ENCODE measurements at places on chromosomes 1 and 21.

GRCh38 chr1:1136547-1137230 is 20.8 kb upstream of the C1orf159 start:
- DNase-seq = peak; percentile 22

DNA sequence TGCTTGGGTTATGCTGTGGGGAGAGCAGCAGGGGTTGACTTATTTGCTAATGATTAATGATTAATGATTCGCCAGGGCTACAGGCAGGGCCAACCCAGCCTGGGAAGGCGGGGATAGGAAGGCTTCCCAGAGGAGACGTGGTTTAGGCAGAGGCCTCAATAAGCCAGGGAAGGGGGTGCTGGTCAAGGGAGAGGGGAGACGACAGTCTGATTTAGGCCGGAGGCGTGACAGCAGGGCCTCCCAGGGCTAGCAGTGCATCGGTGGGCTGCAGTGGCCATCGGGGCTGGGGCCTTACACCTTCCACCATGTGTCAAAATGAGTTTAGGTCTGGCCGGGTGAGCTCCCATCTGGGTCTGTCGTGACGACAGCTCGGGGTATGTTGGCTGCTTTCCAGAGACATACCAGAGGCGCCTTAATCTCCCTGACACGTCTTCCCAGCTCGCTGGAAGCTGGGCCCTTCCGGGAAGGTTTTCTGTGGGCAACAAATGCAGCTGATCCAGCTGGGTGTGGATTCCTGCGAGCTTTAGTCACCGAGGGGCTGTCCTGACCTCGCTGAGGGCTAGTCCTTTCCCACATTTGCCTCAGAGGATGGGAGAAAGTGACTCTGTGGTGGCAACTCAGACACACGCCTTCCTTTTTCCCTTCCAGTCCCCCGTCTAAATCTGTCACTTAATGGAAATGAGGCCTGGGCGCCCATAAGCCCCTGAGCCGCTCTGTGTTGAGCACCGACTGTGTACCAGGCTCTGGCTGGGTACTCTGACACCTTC is 3.7 kb upstream of the SLC1A7 start:
- no peak for DNase-seq

DNA sequence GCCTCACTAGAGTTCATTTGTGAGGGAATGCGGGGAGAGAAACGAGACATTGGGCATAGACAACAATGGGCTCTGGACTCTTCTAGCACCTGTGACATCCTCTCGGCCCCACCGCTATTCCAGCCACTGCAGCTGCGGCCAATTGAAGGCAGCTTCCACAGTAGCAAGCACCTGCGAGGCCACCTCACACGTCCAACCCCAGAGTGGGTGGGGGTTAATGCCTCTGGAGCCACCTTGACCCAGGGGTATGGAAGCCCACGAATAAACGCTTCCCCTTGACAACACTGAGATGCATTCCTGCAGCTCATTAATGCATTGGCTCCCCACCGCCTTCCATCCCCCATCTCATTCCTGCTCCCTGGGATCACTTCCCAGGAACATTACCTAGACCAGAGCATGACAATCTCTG is 104.4 kb downstream of the GLIS1 start:
- DNase-seq = no peak

GRCh38 chr1:212852105-212852688 is 4.7 kb upstream of the SPATA45 start:
- no peak for DNase-seq

- DNase-seq = peak; percentile 68
These were observed 552 bp downstream of the UBR4 start for GRCh38 chr1:19209439-19209989.

GRCh38 chr1:35959304-35959703 is 28.4 kb downstream of the AGO3 start:
- no peak for DNase-seq

- DNase-seq = no peak
These were observed 231.3 kb upstream of the IRF2BP2 start for GRCh38 chr1:234841281-234841680.

GRCh38 chr1:244204004-244204403 is 152.9 kb downstream of the ZBTB18 start:
- DNase-seq = no peak

- no peak for DNase-seq
These were observed 13.6 kb upstream of the FAM3B start for GRCh38 chr21:41302976-41303375.

GRCh38 chr1:239218301-239218700 is 168.1 kb upstream of the CHRM3 start:
- DNase-seq = no peak

DNA sequence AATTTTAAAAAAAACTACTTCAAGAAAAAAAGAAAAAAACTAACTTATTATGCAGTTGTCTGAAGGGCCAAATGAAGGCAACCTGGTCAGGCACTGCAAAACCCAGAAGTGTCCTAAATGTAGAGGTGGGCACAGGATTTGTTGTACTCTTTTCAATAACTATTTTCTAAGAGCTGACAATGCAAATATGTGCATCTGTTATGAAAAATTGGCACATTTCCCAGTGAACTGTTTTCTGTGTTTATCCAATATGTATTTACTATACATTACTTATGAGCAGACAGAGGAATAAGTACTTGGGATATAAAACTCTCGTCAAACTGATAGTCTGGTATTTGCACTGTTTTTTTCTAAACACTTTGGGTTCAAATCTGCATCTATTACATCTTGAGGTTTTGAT is 188.0 kb upstream of the C21orf91 start:
- no peak for DNase-seq

DNA sequence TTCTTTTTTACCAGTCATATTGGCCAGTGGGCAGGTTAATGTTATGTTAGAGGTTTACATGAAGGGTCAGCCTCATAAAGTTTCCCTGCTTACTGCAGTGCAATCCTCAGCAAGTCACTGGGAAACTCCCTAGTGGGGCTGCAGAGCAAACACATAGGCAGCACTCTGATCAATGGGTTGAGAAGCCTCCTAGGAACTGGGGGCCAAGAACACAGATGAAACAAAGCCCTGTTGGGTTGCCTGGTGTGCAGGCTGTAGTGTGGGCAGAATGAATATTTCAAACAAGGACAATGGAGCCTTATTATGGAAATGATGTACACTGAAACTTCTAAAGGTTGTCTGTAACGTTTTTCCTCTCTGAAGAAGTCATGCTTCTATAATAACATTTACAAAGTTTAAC is 431.6 kb upstream of the PTBP2 start:
- DNase-seq = no peak

GRCh38 chr1:101151286-101151685 is 85.5 kb upstream of the S1PR1 start:
- DNase-seq = no peak

- DNase-seq = no peak
These were observed 10.5 kb upstream of the RNPC3 start for GRCh38 chr1:103514920-103515503.

- DNase-seq = no peak
These were observed 27.6 kb upstream of the MARK1 start for GRCh38 chr1:220500372-220500771.

GRCh38 chr21:34889320-34889675 is 159.8 kb downstream of the RUNX1 start:
- DNase-seq = peak; percentile 65

DNA sequence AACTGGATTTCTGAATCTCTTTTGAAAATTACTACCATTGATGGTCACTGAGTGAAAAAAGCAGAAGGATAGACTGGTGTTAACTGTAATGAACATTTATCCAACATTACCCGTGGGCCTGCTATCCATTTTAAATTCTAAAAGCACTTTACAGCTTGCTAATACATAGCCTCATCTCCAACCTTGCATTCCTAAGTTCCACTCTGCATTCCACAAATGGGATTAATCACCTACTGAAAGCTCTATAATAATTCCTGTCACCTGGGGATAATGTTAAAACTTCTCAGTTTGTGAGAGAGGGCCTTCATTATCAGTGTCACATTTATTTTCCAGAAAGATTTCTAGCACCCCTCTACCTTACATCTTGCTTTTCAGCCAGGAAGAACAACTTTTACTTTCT is 38.2 kb downstream of the PTPRC start:
- DNase-seq = no peak

GRCh38 chr1:191582169-191582568 is 576.1 kb upstream of the RGS18 start:
- DNase-seq = no peak

- DNase-seq = peak; percentile 6
These were observed 618.2 kb downstream of the BRINP3 start for GRCh38 chr1:189859385-189859977.

DNA sequence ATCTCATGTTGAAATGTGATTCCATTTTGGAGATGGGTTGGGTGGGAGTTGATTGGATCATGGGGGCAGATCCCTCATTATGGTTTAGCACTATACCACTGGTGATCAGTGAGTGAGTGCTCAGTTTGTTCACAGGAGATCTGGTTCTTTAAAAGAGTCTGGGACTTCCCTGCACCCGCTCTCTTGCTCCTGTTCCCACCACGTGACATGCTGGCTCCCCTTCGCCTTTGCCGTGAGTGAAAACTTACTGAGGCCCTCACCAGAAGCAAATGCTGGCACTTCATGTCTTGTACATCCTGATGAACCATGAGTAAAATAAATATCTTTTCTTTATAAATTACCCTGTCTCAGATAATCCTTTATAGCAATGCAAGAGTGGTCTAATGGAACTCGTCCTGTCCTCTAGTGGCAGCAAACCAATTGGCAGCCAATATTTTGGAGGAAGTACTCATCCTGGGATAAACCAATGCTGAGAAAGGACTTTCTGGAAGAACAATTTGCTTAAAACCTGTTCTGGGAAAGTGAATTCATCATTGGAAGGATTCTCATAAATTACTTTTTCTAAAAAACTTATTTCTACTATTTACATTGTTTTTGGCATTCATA is 27.8 kb upstream of the CYP4A11 start:
- DNase-seq = no peak

DNA sequence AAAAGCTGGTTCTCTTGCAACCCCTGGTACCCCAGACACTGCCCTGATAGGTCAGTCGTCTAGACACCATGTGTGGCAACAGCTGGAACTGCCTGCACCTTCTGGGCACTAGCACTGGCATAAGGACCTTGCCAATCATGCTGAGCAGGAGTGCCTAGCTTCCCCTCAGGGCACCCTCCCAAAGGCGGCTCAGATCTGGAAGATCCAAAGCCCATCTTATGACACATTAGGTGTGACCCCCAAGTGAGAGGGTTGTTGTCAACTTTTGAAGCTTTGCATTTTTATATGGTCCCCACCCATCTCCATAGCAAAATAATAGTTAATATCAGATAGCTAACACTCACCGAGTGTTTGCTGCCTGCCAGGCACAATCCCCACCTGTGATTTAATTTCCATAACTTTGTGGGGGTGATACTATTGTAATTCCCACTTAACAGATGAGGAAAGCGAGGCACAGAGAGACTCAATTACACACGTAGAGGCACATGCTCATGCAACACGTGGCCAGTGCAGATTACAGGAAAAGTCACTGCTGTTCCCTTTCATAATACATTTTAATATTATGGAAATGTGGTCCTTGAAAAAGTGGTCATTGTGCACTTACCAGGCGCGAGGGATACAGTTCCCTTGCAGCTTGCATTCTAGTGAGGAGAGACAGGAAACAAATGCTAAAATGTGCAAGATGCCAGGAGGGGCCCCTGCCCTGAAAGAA is 25.8 kb downstream of the EXOC8 start:
- DNase-seq = no peak

GRCh38 chr1:183291802-183292514 is 105.9 kb downstream of the LAMC2 start:
- DNase-seq = no peak

GRCh38 chr1:16926491-16927073 is 4.9 kb downstream of the CROCC start:
- DNase-seq = no peak

DNA sequence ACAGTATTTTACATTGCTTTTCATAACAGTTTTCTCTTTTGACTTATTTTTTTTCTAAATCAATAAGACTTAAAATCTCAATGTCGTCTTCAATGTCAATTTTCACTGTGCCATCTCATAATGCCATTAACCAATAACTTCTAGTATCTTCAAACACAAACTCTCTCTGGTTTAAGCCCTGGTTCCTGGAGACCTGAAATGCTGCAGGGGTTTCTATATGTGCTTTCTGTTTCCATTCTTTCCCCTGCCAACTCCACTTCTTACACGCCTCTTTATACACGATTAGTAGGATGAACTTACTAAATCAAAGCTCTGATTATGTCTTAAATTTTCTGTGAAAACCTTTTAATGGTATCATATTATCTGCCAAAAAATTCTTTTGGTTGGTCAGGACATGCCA is 191.4 kb downstream of the AMY1C start:
- no peak for DNase-seq

- no peak for DNase-seq
These were observed 825 bp upstream of the DPH5 start for GRCh38 chr1:101026430-101026788.

All from stimulated activated CD4-positive, alpha-beta T cell treated with anti-CD3 and anti-CD28 coated beads, Interleukin-4, amount 100 ng/mL, for 1 hour (primary cell).